ENCODE measurements at places on chromosomes 12 and 14.

- peak; percentile 56 for DNase-seq
Measured at GRCh38 chr12:118371321-118372282, 1.1 kb downstream of the TAOK3 start.

DNA sequence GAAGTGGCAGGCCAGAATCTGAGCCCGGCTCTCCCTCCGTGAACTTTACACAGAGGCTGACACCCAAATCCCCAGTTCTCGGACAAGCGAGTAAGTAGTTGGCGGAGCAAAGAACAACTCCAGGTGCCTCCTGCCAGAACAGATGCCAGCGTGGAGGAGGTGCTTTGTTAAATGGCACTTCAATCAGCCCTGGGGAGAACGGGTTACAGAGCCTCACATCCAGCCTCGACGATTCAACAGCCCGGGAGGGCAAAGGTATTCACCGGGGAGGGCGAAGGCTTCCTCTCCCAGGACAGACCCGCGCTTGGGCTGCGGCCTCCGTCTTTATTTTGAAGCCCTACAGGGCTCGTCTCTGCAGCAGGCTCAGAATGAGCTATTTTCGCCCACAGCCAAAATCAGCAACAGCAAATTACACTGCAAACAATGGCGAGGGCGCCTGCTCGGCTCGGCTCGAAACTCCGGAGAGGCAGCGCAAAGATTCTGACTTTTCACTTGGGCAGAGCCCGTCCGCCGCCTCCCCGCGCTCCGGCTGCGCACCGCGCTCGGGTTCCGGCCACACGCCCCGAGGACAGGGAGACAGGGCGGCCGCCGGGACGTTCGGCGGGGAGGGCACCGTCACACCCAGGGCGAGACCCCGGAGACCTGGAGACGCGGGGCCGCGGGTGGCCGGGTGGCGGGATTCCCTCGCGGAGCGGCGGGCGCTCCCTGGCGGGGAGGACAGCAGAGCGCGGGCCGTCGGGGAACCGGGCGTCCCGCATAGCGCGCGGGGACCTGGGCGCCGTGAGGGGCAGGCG, 811 bp downstream of the TMCC3 start:
- peak; percentile 78 for DNase-seq

DNA sequence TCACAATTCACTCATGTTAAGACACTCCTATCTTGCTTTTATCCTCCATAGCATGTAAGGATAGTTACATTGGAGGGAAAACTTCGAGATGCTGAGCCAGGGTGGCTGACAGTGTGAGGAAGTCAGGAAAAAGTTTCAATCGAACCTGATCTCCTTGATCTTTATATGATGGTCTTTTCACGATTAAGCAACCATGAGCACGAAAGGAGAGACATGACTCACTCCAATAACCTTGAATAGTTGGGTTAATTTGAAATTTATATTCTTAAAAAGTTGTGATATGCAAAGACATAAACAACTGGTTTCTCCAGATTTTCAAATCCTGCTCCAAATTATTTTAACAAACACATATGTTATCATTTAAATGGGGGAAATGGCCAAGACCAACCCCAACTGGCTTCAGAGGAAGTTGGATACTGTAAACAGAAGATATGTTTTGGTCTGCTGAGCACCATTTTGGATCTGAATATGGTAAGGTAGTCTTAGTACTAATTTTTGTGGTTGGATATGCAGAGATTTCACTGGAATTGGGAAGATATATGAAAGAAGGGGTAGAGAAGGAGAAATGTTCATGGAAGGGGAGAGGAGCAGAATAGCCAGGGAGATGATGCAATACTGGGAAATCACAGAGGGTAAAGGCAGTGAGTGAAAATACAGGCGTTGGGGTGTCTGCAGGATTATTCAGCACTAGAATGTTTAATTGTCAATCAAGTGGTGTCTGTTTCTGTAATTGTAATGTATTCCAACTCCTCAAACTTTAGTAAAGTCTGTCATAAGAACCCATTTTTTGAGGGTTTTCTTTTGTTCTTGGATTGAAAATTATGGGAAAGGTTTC, 185.2 kb upstream of the SLC38A2 start:
- no peak for DNase-seq

DNA sequence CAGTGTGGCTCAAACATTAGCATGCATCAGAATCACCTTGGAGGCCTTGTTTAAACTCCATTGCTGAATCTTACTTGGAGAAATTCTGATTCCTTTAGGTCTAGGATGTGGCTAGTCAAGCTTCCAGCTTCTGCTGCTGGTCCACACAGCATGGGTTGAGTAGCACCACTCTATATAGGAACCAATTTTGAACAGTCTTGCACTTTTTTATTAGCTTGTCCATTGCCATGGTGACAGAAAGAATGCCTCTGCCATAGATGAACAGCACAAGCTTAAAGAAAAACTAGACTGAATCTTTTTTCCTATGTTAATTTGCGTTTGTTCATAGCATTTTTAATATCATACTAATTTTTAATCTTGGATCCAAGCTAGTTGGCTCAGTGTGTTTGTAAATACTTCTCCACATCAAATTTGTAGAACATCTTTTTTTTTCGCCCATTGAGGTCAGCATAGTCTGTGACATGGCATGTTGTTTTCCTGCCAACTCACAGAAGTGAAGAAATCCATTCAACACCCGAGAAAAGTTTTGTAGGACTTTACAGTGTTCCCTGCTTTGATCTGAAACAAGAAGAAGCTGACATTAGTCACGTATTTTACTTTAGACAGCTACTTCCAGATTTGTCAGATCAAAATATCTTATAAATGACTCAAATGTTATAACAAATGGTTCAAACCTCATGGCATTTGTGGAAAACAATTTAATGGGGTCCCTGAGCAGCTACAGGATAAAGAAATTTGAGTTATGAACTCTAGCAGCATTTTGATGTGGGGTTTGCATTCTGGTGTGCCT, 438.8 kb downstream of the EGLN3 start:
- no peak for DNase-seq

- DNase-seq = no peak
Measured at GRCh38 chr12:111435661-111436201, 30.0 kb downstream of the SH2B3 start.

DNA sequence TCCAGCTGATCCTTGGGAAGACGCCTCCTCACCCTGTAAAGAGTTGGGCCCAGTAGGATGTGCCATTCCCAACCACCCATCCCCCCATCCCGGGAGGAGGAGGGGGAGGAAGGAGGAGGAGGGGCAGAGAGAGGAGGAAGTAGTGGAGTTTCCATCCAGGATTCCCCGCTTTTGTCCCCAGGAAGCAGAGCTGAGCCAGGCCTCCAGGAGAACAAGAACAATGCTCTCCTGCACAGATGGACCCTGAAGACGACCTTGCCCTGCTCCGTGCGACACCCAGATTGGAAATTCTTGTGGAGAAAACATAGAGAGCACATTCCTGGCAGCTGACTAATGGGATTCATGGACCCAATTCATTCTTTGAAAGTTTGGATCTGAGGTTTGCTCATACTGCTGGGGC, 132.3 kb upstream of the CRY1 start:
- DNase-seq = peak; percentile 15

- peak; percentile 18 for DNase-seq
Measured at GRCh38 chr14:22448035-22448904, 140.8 kb downstream of the DAD1 start.

GRCh38 chr12:42815068-42815467, 225.5 kb upstream of the PRICKLE1 start:
- DNase-seq = no peak

DNA sequence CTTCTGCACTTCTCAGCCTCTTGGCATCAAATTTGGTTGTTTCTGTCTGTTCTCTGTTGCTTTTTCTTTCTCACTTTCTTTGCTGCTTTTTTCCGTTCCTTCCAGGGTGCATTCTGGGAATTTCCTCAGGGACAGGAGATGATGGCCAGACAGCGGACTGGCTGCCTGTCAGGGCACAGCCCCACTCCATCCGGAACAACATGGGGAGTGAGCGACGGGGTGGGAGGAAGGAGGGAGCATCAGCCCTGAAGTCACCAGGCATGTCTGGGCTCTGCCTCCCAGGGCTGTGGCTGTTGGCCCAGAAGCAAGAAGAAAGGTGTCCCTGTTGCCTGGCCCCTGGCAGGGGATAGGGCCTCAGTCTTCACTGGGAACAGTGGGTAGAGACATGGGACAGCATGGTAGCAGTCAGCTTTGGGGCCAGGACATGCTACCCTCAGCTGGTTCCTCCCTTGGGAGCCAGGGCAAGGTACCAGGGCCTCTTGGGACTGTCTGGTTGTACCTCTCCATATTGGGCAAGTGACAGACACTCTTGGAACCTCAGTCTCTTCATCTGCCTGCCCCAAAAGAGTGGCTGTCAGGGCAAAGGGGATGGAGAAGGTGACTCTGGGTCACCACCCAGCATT, 8.6 kb downstream of the PGF start:
- DNase-seq = no peak

- peak; percentile 55 for DNase-seq
Measured at GRCh38 chr12:64608901-64609535, 1.3 kb upstream of the RASSF3 start.

DNA sequence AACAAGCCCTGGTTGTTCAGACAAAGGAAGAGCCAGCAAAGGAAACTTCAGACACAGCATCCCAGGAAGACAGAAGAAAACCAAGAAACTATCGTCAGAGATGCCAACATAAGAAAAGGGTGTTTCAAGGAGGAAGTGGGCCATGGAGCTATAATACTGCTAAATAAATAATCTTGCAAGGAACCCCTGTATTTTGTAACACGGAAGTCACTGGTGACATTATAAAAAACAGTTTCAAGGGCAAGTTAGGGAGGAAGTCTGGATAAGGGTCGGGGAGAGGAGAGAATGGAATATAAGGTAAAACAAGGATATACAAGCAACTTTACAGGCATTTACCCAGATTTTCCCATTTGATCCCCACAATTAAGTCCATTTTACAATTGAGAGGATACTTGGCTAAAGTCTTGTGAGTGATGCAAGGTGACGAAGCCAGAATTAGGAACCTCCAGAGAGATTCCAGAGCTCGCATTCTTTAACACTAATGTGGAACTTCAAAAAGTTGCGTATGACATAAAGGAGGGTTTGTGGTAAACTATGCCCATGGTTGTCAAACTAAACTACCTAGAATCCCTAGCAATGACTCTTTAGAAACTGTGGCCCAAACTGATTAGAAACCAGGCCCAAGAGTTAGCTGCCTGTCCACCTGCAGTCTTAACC, 46.4 kb downstream of the PPM1H start:
- DNase-seq = peak; percentile 47

GRCh38 chr14:74260525-74261233, 21.4 kb downstream of the VSX2 start:
- DNase-seq = no peak

- DNase-seq = no peak
Measured at GRCh38 chr12:78249578-78249977, 418.9 kb downstream of the NAV3 start.

- no peak for DNase-seq
Measured at GRCh38 chr12:50606675-50607375, 102.0 kb downstream of the DIP2B start.

DNA sequence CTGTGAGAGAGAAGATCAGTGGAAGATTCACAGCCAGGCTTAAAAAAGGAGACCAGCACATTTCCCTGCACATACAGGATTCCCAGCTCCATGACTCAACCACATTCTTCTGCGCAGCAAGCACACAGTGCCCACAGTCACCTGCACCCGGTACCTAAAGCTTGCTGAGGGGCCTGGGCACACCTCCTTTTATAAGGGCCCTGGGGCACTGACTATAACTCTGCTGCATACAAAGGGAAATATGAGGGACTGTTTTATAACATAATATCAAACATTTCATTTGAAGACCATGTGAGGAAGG, 322.9 kb downstream of the DAD1 start:
- DNase-seq = no peak

- DNase-seq = no peak
Measured at GRCh38 chr14:31971612-31972011, 105.5 kb upstream of the ARHGAP5 start.

DNA sequence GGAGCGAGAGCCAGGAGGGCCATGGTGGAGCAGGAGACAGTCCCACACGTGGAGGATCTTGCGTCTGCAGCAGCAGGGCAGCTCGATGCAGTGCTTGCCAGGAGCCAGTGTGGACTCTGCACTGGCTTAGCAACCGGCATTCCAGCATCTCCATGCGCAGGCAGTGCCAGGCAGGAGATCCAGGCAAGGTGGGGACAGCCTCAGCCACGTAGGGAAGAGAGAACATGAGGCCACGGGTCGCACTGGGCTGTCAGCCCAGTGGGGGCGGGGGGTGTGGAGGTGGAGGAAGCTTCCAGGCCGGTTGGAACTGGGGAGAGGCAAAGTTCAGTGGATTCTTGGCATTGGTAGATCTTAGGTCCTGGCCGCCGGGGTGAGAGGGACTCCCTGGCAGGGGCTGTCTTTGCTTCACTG, 121.0 kb upstream of the EVL start:
- no peak for DNase-seq

GRCh38 chr14:63011623-63012022, 33.6 kb downstream of the KCNH5 start:
- no peak for DNase-seq

GRCh38 chr12:49923035-49923644, 19.4 kb upstream of the FAIM2 start:
- no peak for DNase-seq

DNA sequence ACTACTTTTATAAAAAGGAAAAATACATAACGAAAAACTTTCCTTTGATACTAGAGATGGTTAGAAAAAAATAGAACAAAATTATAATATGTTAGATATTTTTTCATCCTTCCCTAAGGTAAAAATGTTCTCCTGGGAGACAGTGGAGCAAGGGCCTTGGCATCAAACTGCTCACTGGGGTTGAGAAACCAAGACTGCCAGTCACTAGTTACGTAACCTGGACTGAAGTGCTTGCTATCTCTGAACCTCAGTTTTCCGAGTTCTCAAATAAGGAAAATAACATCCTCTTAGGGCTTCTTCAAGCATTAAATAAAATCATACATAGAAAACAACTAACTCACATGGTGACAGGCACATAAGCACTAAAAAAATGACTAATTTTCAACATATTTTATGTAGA, 48.2 kb upstream of the FRMD6 start:
- no peak for DNase-seq

DNA sequence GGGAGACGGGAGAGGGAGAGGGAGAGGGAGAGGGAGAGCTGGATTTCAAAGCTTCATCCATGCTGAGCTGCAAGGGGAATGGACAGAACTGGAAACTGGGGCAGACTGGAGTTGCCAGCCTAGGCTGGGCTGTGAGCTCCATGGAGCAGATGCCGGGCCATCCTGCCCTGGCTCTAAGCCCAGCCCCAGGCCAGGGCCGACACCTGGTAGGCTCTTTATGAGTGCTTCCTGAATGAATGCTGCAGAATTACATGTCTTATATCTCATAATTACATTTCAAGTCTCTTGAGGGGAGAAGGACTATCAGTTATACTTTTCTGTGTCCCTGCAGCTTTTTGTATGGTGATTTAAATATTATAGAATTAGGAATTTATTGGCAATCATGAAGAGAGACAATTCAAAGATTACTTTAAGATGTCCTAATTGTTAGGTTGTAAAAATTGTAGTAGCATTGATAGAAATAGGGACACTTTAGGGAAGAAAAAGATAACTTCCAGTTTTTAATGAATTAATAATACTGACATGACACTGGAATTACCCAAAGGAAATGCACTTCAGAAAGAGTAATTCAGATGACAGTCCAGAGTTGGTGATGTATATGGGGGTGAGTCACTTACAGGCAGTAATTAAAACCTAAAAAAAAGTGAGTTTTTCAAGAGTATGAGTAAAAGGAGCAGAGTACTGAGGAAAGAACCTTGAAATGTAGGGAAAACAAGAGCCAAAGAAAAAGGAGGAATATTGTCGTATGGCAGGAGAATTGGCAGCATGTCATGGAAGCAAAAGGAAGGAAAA, 29.0 kb downstream of the SCYL2 start:
- DNase-seq = peak; percentile 25

- peak; percentile 94 for DNase-seq
Measured at GRCh38 chr12:121992059-121992879, 29.4 kb upstream of the BCL7A start.
